ENCODE measurements at places on chromosomes 7 and 10. TPM values are rescaled to one million over a fixed set of nuclear protein-coding genes. Genes with fewer than 3 reads are reported as not detected.

Gene ELAPOR2
- total RNA-seq: 17.8 TPM

Gene PCDH15
- not detected for total RNA-seq

GRCh38 chr7:65475734-65476319 lies 102.2 kb downstream of the ZNF92 start:
- DNase-seq: no peak

GRCh38 chr10:116169782-116170445 lies 103.1 kb downstream of the GFRA1 start:
- no peak for DNase-seq

GRCh38 chr7:28979776-28980175 lies 21.6 kb upstream of the TRIL start:
- DNase-seq: no peak

- no peak for DNase-seq
These were observed 387.2 kb downstream of the CNTNAP2 start for GRCh38 chr7:146503844-146504243.

DNA sequence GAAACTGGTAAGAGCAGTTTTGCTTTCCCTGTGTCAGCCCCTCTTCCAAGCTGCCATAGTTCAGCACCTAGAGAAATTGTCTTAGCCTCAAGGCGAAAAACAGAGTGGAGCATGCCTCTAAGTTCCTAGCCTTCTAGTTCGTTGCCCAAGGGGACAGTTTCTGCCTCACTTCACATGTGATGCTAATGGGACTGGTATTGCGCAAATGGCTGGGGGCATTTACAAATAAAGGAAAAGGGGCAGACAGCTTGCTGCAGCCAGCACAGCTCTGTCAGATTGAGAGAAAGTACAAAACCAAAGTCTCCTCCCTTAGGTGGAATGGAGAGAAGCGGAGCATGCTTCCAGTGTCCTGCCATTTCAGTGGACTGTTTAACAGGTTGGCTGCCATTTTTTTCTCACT lies 567.7 kb downstream of the ETV1 start:
- no peak for DNase-seq

- DNase-seq: no peak
These were observed 4.8 kb upstream of the TRDMT1 start for GRCh38 chr10:17206210-17206709.

GRCh38 chr7:39098506-39098905 lies 120.8 kb downstream of the POU6F2 start:
- no peak for DNase-seq

GRCh38 chr10:67141300-67141699 lies 215.5 kb downstream of the LRRTM3 start:
- no peak for DNase-seq

GRCh38 chr7:120802751-120803150 lies 55.2 kb downstream of the TSPAN12 start:
- no peak for DNase-seq

Data from mucosa of descending colon (tissue), 3 donors.